ENCODE measurements at places on chromosomes 2 and 18.

- peak; percentile 70 for DNase-seq
These were observed 40.5 kb downstream of the SMAD4 start for GRCh38 chr18:51070545-51070944.

DNA sequence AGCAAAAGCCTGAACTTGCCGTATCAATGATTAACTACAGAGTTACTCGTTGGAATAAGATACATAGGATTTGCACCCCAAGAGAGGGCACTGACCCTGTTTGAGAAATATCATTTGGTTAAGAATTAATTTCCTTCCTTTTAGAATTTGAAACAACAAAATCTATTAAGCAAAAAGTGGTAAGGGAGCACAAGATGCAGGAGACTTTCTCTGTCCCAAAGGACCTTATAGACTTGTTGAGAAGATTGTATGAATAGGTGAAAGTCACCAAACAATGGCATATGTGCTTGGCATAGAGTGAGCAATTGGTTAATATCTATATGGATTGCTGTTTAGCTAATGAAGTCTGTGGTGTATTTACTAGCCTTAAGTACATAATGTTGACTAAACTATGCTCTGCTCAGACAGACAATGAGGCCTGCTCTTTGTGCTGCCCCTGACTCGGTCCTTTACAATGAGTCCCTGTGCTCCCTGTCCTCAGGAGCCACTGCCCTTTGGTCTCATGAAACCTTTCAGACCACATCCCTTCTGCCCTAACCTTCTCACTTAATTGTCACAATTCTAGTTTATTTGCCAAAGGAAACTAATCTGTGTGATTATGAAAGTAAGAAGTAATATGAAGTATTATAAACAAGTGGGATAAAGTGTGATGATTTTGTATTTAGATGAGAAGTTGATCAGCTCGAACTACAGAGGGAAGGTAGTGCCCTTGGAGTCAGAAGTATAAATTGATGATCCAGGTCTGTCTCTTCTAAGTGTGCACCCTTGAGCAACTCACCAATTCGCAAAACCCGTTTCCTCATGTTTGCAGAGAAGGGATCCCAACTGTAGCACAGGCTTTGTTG is 21.2 kb upstream of the HNMT start:
- no peak for DNase-seq

- no peak for DNase-seq
These were observed 33.5 kb downstream of the EPB41L3 start for GRCh38 chr18:5510135-5510846.

GRCh38 chr2:16129716-16130540 is 189.6 kb downstream of the MYCN start:
- no peak for DNase-seq

DNA sequence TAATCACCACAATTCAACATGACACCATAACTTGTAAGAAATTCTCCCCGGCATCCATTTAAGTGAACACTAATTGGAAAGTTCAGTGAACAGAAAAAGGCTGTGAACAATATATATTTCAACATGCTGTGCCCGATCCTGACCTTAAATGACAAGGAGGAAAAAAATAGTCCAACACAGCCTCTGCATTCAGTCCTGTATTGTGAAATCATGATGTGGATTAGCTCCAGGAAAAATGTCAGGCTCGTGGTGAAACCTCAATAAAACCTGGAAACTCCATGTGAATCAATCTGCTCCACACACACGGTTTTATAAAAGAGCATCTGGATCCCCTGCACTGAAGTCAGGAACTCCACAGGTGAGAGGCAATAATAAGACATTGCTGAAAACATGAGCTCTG is 145.4 kb upstream of the SPOPL start:
- peak; percentile 51 for DNase-seq

Measured in fibroblast of skin of left biceps (primary cell).